WTC11 (cell line): ENCODE measurements at places on chromosomes 1 and 21. TPM values are rescaled to one million over a fixed set of nuclear protein-coding genes. Genes with fewer than 3 reads are reported as not detected.
A peak's percentile ranks its signal among the peaks of the same experiment; 100 is the strongest.

DNA sequence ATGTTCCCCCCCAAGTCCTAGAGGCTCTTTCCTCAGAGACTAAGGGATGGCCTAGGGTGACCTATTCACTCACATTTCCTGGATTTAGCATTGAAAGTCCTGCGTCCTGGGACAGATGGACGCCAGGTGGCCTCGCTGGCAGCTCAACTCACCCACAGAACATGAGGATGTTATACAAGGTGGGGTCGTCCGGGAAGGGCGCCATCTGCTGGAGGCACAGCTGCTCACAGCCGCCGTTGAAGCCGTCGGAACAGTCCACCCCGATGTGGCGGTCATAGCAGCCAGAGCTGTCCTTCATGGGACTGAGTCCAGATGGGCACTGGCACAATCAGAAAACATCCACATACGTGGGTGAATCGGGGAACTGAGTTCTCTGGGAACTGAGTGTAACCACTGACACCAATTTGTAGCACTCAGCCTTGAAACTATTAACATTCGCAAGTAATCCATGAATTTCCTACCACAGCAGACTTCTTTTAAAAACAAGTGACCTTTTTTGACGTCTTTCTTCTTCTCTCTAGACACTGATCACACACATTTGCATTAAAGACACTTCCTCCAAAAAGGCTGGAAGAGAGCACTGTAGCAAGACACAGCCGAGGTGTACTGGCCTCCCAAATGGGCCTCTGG, 215.4 kb downstream of the ASTN1 start:
- no peak overlapping the region for H3K4me3 ChIP-seq
- no peak overlapping the region for H3K27ac ChIP-seq
- no peaks in the 10 kb centered on the region; the same call in 1 of the 2 replicates for H3K27me3 ChIP-seq

GRCh38 chr21:36122977-36123376, 11.9 kb upstream of the CBR3 start:
- no peak overlapping the region for H3K27ac ChIP-seq
- H3K4me3 ChIP-seq, result no peak overlapping the region
- H3K27me3 ChIP-seq, result no peaks in the 10 kb centered on the region; the same call in 1 of the 2 replicates
- DNase-seq, result no peak
- no peaks in the 10 kb centered on the region for H3K36me3 ChIP-seq

DNA sequence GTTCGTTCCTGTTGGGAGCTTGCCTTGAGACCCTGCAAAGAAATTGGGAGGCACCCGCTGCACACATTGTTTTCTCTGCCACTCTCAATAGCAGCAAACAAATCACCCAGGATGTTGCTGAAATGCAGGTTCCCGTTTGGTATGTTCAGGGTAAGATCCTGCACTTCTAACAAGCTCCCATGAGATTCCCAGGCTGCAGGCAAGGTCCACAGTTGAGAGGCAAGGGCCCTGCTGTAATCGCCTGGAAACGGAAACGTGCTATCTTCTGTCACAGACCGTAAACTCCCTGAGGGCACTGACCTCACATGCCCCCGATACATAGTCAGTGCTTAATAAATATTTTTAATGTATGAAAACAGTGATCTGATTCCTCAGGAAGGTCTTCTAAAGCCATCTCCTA, 37.8 kb downstream of the XCL1 start:
- no peak overlapping the region for H3K4me3 ChIP-seq
- H3K4me1 ChIP-seq, result peaks cover 6% of the 10 kb centered on the region
- DNase-seq, result no peak
- H3K36me3 ChIP-seq, result no peaks in the 10 kb centered on the region
- no peaks in the 10 kb centered on the region; the same call in 1 of the 2 replicates for H3K27me3 ChIP-seq

- H3K4me1 ChIP-seq, result peaks cover 25% of the 10 kb centered on the region
Observed at GRCh38 chr1:10730985-10731384, 65.5 kb downstream of the CASZ1 start.

DNA sequence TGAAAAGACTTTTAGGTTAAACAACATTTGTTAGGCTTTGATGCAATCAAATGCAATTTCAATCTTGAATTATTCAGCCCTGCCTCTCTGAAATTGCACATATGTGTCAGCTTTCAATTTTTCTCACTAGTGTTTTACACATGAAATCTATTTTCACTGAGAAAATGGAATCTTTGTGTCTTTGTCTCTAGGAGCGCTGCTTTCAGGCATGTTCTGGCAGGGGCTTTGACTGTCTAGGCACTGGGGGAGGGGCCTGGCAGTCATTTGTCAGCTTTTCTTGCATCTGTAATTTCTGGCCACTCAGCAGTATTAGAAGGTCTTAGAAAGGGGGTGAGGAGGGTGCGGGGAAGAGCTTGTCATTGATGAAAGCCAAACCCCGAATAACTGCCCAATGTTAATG, 264.4 kb downstream of the PTPRC start:
- peak overlapping the region; percentile 83; the same call in 1 of the 2 replicates for H3K27ac ChIP-seq
- H3K4me1 ChIP-seq, result peaks cover 17% of the 10 kb centered on the region
- no peaks in the 10 kb centered on the region for H3K36me3 ChIP-seq
- DNase-seq, result peak; percentile 38

LIPI gene
- total RNA-seq, result not detected in 3 replicates

MSH4 gene
- total RNA-seq, result 0.27 to 0.33 TPM (median 0.30 TPM) in 3 replicates

- H3K4me3 ChIP-seq, result no peak overlapping the region
- no peaks in the 10 kb centered on the region for H3K27me3 ChIP-seq
- H3K36me3 ChIP-seq, result peaks cover 96% of the 10 kb centered on the region
- no peak for DNase-seq
- peak overlapping the region; percentile 95 for H3K27ac ChIP-seq
- H3K4me1 ChIP-seq, result peaks cover 81% of the 10 kb centered on the region
Observed at GRCh38 chr1:212970085-212970484, 19.7 kb downstream of the VASH2 start.

CD160 gene
- not detected in 3 replicates for total RNA-seq

DNA sequence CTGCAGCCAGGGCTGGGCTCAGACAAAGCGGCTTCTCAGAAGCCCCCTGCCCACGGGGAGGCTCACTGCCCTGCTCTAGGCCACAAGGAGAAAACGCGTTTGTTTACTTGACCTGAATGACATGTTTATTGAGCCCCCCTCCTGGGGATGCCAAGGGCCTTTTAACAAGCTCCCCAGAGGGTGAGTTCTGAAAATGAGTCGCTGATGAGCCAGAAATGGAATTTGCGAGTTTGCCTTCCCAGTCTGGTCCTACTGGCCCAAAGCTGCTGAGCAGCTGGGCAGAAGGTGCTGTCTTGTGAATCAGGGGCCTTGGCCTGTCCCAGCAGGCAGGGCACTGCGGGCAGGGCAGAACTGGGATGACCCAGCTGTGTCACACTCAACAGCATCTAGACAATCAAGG, 120.6 kb downstream of the SYF2 start:
- DNase-seq, result no peak
- no peaks in the 10 kb centered on the region for H3K4me1 ChIP-seq
- no peak overlapping the region for H3K4me3 ChIP-seq
- no peak overlapping the region for H3K27ac ChIP-seq
- H3K36me3 ChIP-seq, result peaks cover 7% of the 10 kb centered on the region

- DNase-seq, result no peak
- H3K4me3 ChIP-seq, result no peak overlapping the region
Observed at GRCh38 chr1:24403806-24404205, 9.8 kb downstream of the STPG1 start.

DNA sequence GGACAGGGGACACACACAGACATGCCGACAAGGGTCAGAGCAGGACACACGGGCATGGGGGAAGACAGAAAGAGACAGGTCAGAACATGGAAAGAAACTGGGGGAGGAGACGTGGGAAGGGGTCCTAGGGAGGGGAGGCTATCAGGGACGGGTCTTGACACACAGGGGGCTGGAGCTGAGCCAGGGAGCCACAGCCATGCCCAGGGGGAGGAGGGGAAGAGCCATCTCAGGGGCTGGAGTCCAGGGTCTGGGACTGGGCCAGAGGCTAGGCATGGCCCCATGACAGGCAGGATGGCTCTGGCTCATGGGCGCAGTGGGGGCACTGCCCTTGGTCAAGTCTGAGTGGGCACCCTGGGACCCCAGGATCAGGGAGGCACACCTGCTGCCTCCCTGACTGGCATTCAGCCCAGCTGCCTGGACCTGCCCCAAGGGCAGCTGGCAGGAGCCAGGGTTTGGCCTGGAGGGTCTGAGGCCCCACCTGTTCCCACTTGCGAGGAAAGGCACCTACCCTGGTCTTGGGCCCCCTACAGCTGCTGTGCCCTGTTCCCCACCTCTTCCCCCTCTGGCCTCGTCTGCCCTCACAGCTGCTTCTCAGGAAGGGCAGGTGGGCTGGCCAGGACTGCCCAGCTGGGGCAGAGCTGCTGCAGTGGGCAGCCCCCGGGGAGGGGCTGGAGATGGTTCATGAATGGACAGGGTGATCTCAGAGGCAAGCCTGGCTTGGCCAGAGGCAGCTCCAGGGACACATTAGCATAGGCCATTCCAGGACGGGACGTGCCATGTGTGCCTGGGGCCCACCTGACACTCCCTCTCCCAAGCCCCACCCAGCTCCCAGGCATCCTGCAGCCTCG, 42.9 kb downstream of the HSPG2 start:
- no peak for DNase-seq
- H3K4me1 ChIP-seq, result peaks cover 17% of the 10 kb centered on the region
- no peaks in the 10 kb centered on the region for H3K27me3 ChIP-seq
- H3K27ac ChIP-seq, result peak overlapping the region; percentile 81
- H3K36me3 ChIP-seq, result peaks cover 4% of the 10 kb centered on the region

- no peaks in the 10 kb centered on the region for H3K4me1 ChIP-seq
- H3K36me3 ChIP-seq, result no peaks in the 10 kb centered on the region
- DNase-seq, result no peak
- H3K27me3 ChIP-seq, result no peaks in the 10 kb centered on the region
- no peak overlapping the region for H3K27ac ChIP-seq
Observed at GRCh38 chr1:58104960-58105359, 441.6 kb downstream of the OMA1 start.
